ENCODE measurements at places on chromosomes 3 and 15.

GRCh38 chr3:112672716-112673541 is 32.0 kb upstream of the CCDC80 start:
- ATAC-seq, result no peak

DNA sequence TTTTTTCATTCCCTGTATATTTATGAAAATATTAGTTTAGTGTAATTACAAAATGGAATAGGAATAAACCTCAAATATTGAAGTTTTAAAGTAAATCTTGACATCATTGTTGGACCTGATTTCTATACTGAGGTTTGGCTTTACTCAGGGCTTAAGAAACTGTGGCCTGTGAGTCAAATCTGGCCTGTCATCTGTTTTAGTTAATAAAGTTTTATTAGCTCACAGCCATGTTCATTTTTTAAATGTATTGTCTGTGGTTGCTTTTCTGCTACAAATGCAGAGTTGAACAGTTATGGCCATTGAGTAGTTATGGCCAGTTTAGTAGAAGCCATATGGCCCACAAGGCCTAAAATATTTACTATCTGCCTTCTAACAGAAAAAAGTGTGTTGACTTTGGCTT is 80.7 kb downstream of the DIPK2A start:
- no peak for ATAC-seq

DNA sequence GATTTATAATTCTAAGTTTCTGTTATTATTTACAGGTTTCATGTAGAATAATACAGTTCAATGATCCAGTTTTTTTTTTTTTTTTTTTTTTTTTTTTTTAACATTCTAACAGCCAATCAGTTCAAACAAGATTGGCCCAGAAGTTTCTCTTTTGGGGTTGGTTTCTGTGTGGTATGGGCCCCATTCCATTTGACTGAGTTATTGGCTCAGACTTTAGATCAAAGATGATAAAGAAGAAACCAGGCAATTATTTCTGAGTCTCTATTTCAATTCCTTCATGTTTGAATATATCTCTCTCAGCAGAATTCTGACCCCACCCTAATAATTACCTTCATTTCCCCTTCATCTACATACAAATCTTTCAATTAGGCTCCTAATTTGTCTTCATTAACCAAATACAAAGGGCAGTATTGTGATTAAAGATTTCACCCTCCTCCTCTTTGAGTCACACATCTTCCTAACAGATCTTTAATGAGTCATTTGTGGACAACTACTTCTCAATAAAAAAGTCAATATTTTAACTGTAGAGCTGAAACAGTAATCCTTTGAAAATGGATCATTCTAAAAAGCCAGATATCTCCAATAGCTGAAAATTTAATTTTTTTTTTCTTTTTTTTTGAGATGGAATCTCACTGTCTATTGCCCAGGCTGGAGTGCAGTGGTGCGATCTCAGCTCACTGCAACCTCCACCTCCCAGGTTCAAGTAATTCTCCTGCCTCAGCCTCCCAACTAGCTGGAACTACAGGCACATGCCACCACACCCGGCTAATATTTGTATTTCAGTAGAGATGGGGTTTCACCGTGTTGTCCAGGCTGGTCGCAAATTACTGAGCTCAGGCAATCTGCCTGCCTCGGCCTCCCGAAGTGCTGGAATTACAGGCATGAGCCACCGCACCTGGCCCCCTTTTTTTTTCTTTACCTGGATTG is 878.8 kb downstream of the NAALADL2 start:
- ATAC-seq, result no peak

DNA sequence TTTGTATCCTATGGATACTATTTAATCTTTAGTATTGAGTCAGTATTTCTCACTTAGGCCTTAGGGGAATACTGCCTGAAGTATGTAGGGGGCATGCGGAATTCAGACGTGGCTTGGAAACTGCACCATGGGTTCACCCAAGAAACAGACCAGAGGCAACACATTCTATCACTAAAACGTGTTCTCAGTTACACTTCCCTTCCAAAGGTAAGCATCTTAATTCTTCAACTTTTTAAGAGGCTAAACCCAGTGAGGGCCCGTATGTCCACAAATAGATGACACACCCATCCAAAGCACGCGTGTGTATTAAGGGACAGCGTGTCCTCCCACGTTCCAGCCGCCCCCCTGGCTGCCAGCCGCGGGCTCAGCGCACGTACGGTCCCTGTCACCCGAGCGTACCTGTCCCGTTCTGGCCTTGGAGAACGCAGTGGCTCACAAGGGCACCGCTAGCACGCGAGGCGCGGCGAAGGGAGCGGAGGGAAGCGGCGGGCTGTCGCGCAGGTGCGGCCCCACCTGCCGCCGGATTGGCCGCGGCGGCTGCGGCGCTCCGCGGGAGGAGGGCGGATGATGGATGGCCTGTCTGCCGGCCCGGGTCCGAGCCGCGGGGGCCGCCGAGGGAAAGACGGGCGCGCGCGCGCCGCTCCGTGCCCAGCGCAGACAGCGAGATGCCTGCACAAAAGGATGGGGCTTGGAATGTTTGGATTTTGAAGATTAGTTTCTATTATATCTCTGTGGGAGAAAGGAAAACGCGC is 1003.9 kb upstream of the NR2F2 start:
- peak; percentile 72 for ATAC-seq

- no peak for ATAC-seq
Observed at GRCh38 chr15:56871185-56871584, 47.3 kb upstream of the TCF12 start.

DNA sequence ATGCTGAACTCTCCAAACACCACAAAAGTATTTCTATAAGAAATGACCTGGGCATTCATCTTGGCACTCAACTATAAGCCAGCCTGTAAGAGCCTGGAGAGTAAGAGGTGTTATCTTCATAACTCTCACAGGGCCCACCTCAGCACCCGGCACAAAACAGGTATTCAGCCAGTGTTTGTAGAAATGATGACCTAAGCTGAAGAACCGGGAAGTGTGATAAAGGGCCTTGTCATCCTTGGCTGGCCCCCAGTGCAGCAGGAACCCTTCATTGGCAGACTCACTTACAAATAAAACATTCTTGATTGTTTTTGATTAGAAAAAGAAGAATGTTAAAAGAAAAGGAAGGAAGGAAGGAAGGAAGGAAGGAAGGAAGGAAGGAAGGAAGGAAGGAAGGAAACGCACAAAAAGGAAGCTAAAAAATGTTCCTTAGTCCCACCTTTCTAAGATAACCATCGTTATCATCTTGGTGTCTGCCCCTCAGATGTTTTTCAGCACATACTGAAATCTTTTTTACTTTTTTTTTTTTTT is 52.1 kb downstream of the DAPK2 start:
- no peak for ATAC-seq

- no peak for ATAC-seq
Observed at GRCh38 chr15:46901001-46901400, 816.3 kb upstream of the SEMA6D start.

- peak; percentile 71 for ATAC-seq
Observed at GRCh38 chr3:177934001-177934891, 602.0 kb upstream of the KCNMB2 start.

GRCh38 chr15:99167640-99168039 is 62.8 kb downstream of the SYNM start:
- no peak for ATAC-seq

DNA sequence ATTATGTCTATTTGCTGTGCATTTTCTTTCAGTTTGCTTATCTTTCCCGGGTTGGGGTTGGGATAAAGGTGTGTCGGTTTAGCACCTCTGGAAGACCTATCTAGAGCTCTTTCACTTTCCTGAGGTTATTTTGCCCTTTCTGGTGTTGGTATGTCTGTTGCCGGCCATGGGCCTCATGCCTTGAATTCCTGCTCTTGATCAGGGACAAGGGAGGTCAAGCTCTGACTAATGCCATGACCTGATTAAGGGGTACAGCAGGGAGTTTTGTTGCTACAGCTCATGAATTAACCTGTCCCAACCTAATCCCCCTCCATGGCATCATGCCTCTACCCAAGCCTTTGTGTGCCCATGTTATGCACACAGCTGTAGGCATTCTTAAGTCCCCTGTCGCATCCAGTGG is 70.5 kb upstream of the GOLGA6B start:
- ATAC-seq, result no peak

- no peak for ATAC-seq
Observed at GRCh38 chr3:120113128-120114116, 19.2 kb upstream of the GSK3B start.

DNA sequence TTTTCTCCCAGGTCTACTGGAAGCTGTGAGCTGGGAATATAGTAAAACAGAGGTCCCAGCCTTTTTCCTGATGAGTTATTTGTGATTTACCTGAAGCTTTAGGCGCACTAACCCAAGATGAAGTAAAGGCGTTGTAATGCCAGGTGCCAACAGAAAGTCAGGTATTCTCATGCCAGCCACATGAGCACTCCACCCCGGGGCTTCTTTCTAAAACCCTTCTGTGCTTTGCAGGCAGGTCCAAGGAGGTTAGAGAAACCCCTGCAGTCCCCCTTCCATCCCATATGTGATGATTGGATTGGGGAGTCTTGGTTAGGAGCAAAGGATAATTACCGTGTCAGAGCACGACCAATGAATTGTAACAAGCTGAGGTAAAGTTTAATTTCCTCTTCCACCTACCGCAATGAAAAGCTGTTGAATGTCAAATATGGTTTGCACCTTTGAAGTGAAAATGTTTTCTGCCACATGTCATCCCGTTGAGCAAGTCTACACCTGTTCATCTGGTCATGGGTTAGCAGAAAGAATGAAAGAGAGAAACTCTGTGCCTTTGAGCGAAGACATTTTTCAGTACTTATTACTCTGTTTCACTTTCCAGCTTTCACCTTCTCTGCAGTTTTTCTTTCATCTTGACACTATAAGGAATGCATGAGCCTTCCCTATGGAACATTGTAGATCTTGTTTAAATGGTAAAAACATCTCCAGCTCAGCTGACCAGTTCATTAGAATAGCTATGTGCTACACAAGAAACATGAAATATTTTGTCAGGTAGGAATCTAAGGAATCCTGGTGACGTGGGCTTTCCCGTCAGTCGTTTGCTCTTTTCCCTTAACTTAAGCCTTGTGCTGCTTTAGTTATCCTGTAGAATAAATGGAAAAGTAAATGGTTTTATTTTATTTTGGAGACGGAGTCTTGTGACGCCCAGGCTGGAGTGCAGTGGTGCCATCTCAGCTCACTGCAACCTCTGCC is 204.6 kb upstream of the IL12A start:
- ATAC-seq, result peak; percentile 85

GRCh38 chr15:81026836-81027599 is 26.3 kb downstream of the TLNRD1 start:
- ATAC-seq, result no peak

GRCh38 chr15:85168642-85169173 is 187.1 kb downstream of the PDE8A start:
- no peak for ATAC-seq

DNA sequence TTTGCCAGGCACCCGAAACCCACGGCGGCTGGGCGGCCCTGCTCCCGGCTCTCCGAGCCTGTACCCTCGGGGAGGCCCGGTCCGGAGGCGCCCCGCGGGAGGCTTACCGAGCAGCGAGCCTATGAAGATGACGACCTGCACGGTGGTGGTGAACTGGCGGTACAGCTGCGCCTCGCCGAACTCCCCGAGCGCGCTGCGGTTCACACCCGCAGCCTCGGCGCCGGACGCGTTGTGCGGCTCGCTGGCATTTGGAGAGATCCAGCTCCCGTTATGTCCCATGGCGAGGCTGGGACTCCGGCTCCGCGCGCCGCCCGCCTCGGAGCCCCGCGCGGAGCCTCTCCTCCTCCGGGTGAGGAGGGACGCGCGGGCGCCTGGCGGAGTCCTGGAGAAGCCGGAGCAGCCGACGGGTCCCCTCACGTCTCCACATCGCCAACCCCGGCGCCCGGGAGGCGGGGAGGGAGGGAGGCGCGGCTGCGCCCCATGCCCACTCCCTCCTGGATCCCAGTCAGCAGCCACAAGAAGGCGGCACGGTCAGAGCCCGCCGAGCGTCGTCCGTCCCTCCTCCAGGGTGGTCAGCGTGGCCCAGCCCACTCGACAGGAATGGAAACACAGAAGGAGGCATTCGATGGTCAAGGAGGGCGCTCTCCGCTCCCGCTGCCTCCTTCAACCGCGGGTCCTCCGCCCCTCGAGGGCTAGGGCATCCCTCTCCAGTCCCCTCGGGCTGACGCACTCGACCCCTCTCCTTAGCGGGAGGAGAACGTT is at the start of gene GPR176:
TSS of gene GPR176 (minus strand) at position 519 of the 762 bp plus-strand sequence. CDS start at position 279, 240 bp downstream.
- ATAC-seq, result peak; percentile 49

DNA sequence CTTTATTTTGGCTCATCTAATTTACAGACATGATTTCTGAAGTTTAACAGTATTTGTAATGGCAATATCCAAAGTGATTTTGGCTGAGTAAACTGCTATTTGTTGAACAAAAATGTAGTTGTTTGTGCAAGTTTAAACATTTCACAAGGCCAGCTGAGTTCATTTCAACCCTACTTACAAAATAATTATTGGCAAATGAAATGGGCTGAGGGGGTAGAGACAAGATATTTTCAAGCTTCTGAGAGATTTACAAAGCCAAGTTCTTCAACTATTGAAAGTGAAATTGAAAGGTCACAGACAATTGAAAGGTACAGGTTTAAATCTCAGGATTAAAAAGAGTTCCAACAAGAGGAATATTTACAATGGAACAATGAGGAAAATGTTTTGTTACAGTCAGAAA is 77.1 kb downstream of the DUT start:
- peak; percentile 52 for ATAC-seq

- ATAC-seq, result no peak
Observed at GRCh38 chr3:42023380-42023779, 61.5 kb upstream of the ULK4 start.

GRCh38 chr3:48466386-48467109 is 20.0 kb downstream of the ATRIP start:
- ATAC-seq, result peak; percentile 2

DNA sequence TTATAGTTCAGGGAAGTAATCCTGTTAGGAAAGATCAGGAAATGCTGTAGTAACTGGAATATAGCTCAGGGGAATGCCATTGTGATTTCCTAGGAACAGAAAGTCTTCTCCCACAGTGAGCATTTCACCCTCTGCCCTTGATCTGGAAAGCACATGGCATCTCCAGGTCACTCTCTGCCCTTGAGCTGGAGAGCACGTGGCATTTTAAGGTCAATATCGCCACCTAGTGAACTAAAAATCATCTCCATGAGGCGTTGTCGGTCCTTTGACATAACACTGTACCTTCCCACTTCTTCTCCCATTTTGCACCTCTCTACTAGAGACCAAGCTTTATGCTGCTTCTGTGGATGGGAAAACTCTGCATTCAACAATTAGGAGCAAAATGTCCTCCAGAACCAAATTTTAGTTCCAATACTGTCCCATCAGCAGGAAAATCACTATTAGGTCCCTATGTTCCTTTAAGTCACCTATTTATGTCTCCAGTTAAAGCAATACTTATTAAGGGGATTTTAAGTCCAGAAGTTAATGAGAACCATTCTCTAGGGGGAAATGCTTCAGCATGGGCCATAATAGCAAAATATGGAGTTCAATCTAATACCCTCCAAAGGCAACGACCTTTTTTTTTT is 54.7 kb upstream of the GK5 start:
- ATAC-seq, result peak; percentile 76
